Epithelial cell of proximal tubule (primary cell): ENCODE measurements at places on chromosomes 1 and 21. TPM values are rescaled to one million over a fixed set of nuclear protein-coding genes. Genes with fewer than 3 reads are reported as not detected.

Gene LRRC39
- 0.07 TPM in 1 of 2 replicates, not detected in the other for total RNA-seq

Gene RNF19B
- total RNA-seq: 25.8 and 33.2 TPM in 2 replicates

Gene SPRR1A
- not detected in 2 replicates for total RNA-seq

Gene PDPN
- total RNA-seq: 7.6 TPM in 2 replicates

Gene A3GALT2
- not detected in 2 replicates for total RNA-seq

Gene TAF1A
- total RNA-seq: 10.5 and 10.6 TPM in 2 replicates

Gene SPATA46
- not detected in 2 replicates for total RNA-seq

DNA sequence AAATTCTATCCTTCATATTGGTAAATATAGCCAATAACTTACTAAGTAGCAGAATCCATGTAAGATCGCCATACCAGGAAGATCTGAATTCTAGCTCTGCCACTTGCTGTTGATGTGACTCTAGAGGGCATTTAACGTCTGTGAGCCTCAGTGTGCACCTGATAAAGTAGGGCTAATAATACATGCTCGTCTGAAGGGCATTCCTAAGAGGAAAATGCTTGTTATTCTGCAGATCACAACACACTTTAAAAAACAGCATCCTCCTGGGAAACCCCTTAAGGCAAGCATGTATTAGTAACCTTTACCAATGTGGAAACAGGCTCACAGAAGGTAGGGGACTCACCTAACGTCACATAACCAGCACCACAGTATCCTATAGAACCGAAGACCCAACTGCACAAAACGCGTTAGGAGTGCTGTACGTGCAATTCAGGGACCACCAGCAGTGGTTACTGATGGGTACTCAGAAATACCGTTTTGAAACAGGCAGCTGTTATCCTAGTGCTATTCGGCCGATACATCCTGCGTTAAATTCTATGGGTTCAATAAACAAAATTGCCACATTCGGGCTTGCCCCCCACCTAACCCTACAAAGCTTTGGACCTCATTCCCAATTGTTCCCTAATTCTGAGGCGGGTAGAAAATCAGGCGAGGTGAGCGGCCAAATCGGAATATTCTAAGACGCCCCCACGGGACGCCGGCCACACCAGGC is 758 bp downstream of the DEPDC1 start:
- no peak for DNase-seq

- DNase-seq: no peak
Observed at GRCh38 chr1:37410105-37410504, 64.3 kb upstream of the ZC3H12A start.

GRCh38 chr1:52532731-52533327 is 20.1 kb downstream of the TUT4 start:
- DNase-seq: no peak

DNA sequence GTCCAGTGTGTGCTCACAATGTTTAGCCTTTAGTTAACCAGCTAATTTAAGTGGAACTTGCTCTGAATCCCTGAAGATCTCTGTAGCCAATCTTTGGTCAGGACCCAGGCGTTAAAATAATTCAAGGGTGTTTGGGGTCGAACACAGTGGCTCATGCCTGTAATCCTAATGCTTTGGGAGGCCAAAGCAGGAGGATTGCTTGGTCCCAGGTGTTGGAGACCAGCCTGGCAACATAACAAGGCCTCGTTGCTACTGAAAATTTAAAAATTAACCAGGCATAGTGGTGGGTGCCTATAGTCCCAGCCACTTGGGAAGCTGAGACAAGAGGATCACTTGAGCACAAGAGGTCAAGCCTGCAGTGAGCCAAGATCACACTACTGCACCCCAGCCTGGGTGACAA is 94.3 kb downstream of the ITSN1 start:
- no peak for DNase-seq

DNA sequence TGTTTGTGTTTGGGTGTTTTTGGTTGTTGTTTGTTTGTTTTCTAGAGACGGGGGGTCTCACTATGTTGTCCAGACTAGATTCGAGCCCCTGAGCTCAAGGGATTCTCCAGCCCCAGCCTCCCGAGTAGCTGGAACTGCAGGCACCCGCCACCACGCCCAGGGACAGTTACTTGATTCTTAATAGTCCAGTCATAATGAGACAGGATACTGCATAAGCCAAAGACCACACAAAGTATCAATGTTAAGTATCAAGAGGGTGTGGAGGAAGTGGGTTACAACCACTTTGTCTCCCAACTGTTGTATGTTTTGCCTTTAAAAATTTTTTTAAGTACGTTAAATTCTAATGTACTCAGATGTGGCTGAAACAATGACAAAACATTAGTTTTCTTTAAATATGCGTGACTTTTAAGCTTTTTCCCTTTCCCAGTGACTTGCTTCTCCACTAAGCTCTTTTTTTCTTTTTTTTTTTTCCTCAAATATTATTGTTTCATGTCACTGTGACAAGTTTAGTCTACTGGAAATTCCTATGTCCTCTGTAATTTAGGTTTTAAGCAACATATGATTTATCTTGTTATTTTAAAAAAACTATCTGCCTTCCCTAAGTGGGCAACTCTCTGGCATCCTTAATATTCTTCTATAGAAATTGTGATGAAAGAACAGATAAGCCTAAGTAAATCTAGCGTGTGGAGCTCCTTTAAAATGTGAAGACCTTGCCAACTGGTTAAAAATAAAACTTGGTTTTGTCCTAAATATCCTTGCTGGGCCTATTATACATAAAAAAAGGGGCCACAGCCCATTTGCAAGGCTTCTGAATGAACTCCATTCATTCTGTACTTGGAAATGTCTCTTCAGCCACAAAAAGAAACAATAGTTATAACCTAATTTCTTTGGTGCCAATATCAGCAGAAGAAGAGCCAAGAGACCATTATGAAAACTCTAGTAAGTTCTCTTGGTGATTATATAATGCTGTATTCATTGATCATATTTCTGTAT is 56.2 kb upstream of the DPH5 start:
- no peak for DNase-seq

DNA sequence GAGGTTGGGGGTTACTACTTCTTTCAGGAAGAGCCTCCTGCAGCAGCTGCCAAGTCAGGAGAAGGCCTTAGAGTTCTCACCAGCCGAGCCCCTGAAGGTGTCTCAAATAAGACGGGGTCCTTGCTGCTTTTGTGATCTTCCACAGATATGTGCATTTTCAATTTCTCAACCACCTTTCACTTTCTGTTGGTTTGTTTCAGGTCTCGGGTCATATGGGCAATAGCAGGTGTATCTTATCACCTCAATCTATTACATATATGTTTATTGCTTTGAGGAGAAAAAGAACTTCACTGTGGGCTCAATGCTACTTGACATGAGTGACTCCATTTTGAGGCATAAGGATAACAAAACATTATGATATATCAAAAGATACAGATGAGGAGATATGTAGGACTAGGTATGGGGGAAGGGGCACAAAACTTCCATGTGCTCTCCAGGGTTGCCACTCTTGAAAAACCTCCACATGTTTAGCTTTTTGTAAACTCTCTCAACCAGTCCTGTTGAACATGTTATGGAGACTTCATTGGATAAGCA is 1171.4 kb upstream of the ADGRL2 start:
- DNase-seq: no peak

DNA sequence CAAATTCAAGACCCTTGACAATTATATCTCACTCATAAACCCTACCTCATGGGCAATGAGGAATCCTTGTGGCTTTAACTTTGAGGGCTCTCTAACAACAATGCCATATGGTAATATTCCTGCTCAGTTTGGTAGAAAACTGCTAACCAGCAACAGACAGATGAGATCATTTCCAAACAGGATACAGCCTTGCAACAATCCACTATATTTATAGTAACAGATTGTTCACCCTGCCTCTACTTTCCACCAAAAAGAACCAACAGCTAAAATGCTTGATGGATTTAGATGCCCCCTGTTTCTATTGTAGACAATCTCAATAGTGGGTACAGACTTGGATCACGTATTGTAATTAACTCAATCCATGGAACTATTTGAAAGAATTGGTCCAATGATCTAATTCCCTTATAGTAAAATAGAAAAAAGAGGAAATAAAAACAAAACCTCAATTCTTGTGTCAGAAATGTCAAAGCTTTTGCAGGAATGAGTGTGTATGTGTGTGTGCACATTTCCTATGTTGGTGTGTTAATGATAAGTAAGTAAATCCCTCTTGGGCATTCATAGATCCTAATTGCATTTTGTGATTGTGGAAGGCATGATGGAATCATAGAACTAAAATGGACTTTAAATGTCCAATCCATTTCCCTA is 100.0 kb upstream of the EDEM3 start:
- DNase-seq: no peak
